Stimulated activated CD4-positive, alpha-beta T cell treated with anti-CD3 and anti-CD28 coated beads, Interleukin-12 subunit alpha, Interleukin-12 subunit beta, amount 100 ng/mL, for 24 hours (primary cell): ENCODE measurements at places on chromosomes 16 and 17.

- DNase-seq, result no peak
Observed at GRCh38 chr16:63623551-63624039, 1498.3 kb downstream of the CDH11 start.

GRCh38 chr17:79673517-79673916 is 57.2 kb upstream of the ENPP7 start:
- no peak for DNase-seq

DNA sequence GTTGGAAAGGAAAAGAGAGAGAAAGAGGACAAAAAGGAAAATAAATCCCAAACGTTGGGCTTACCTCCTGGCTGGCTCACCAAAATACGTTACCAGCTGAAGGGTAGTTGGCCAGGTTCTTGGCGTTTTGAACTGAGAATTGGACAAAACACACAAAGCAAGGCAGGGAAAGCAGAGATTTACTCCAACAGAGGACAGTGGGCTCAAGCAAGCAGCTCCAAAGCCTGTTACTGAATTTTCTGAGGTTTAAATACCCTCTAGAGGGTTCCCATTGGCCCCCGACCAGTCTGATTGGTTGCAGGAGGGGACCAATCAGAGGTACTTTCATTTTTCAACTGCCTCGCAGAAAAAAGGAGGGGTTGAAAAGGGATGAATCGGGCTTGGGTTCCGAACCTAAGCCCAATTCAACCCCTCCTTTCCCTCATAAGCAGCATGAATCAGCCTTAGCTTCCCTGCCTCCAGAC is 55.6 kb upstream of the ALOX12 start:
- no peak for DNase-seq

- no peak for DNase-seq
Observed at GRCh38 chr17:16649585-16649984, 4.1 kb downstream of the ZNF624 start.

DNA sequence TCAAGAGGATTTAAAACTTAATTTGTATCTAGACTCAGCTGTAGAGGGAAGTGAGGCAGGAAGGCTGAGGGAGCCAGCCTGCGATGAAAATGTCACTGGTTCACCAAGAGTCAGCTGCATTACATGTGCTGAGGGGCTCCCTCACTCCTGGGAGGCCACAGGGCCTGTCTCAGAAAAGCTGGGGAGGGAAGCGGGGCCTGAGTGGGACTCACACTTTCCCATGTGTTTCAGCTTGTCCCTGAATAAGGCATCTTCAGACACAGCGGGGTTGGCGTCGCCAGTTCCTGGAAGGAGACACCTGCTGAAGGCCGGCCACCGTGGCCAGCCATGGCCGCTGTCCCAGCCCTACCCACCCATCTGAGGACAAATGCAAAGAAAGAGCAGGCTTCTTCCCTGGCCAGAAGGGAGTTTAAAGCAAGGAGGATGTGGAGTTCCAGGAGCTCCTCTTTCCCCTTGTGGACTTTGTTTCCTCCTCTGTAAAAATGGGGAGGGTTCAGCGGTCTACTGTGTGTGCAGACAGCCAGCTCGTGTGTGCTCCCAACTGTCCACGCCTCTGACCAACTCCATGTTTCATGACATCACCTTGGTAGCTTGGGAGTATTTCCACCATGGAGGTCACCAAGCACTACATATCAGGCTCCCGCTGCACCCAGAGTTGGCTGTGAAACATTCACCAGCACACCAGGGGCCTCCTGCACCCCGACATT is 19.2 kb upstream of the MRPS23 start:
- no peak for DNase-seq

DNA sequence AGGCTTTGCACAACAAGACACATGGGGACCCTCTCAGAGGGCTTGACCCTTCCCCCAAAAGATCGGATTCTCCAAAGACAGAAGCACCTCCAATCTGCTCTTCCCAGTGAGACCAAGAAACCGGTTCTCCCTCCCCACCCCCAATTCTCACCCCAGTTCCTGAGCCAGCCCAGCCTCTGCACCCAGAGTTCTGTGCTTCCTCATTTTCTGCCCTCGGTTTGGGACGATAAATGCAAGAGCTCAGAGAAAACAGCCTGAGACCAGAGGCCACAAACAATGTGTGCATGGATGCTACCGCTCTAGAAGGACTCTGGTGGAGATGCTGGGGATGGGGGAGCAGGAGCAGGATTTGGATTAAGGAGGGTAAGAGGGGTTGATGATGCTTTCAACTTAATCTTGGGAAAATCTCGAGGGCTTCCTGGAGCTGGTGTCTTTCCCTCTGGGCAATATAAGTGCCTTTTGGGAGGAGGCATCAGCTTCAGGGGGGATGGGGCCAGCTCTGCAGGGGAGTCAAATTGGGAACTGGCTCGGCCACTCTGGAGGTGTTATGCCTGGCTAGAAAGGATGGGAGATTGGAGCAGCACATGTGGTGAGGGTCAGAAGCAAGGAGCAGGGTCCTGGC is 6.0 kb downstream of the KRT15 start:
- no peak for DNase-seq

- DNase-seq, result no peak
Observed at GRCh38 chr16:76856112-76856511, 334.9 kb upstream of the MON1B start.

GRCh38 chr17:43125967-43126910 is 1.1 kb upstream of the BRCA1 start:
- DNase-seq, result no peak
